ENCODE measurements at places on chromosomes 3 and 15. TPM values are rescaled to one million over a fixed set of nuclear protein-coding genes. Genes with fewer than 3 reads are reported as not detected.

GRCh38 chr3:197465996-197466549 is 89.7 kb downstream of the BDH1 start:
- peak; percentile 71 for DNase-seq

GRCh38 chr15:63156755-63157117 is 541 bp downstream of the RPS27L start:
- peak; percentile 47 for DNase-seq

- no peak for DNase-seq
These were observed 220.8 kb downstream of the MTHFS start for GRCh38 chr15:79675982-79676381.

The CTXN2 gene
- total RNA-seq = not detected

The CTNNB1 gene
- 1,677 TPM for total RNA-seq

DNA sequence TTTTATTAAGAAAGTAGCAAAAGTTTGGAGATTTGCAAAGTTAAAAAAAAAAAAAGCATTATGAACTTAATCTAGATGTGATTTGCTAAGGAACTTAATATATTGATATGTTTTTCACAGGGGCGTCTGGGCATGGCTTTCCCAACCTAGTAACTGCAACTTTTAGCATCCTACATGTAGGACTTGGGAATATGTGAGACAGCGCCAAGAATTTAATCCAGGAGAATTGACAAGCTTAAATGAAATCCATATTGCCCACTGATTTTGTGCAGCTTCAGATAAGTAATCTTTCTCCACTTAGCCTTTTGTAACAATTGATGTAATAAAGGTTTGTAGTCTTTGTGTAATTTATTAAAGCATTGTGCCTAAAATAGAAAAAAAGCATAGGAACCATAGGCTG is 982 bp upstream of the GABPB1 start:
- DNase-seq = no peak

DNA sequence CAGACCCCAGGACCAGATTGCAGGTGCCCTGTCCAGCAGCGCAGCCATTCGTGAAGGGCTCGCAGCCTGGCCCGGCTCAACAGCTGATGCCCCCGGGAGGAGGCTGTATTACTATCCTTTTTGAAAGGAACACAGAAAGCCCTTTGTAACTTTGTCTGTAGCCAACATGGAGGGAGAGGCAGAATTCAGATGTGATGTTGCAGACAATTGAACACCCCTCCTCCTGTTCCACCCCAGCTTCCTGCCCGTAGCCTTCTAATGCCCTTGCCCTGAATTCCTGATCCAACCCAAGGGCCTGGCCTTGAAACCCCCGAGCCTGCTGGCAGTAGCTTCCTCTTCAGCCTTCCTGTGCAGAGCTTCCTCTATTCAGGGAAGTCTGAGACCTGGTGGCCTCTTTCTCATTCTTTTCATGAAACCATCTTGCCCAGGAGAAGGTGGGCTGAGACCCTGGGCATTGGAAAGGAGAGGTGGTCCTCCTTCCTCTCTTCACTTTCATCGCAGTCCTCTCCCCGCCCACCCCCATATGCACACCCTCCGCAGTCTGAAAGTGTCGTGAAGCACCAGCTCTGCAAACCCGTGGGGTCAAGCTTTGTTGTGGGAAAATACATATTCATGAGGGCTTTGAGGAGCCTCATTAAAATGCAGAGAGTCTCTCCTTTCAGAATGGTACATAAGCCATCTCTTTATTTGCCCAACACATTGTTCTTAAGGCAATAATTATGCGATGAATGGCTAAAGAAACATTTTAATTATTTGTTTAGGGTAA is 109.2 kb downstream of the APBA2 start:
- no peak for DNase-seq

DNA sequence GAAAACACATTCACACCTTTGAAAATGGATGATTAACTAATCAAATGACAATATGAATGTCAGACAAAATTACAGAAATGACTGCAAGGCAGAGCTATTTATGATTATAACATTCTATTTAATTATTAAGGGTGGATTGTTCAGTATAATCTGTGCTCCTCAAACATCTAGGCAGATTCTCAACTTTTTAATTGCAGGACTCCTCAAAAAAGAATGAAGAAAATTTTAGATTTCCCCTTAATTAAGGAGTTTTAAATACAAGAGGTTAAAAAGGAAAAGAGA is 22.6 kb upstream of the CMC1 start:
- no peak for DNase-seq

GRCh38 chr3:25478964-25479726 is 51.1 kb downstream of the RARB start:
- DNase-seq = no peak

The TXNRD3 gene
- total RNA-seq = 8.1 TPM

DNA sequence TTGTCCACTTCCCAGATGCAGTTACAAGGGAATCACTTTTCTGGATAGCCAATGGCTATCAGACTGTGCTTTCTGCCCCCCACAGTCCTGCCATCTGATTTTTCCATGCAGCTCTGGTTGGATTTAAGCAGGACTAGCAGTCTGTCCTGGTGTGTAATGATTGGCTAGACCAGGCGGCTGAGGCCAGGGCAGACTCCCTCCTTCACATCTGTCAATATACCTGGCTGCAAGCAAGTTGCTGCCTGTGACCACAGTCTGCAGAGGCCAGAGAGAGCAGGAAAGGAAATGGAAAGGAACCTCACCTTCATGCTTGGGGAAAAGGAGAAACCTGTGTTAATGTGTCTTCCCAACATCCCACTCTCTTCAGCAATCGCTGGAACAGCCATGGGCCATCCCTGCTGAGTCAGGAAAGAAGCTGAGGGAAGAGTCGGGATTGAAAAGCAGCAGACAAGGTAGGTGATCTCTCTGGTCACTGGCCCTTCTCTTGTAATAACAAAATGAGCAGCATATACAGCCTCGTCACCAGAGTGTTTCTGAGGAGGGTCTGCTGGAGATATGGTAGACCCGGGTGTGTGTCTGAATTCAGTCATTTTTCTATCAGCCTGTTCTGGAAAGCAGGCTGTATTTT is 126.7 kb upstream of the PHLDB2 start:
- no peak for DNase-seq

The CCR9 gene
- total RNA-seq = not detected

- peak; percentile 64 for DNase-seq
These were observed at the start of gene CD276 for GRCh38 chr15:73683777-73684580. Gene CD276, plus strand, starts transcription at chr15:73684383. Its CDS starts 15,257 bp downstream, at chr15:73699640.

GRCh38 chr3:63607716-63608115 is 44.8 kb upstream of the SNTN start:
- no peak for DNase-seq

All from IMR-90 (cell line).